Cardiac muscle cell (in vitro differentiated cells and primary cell): ENCODE measurements at places on chromosomes 5 and 9.

DNA sequence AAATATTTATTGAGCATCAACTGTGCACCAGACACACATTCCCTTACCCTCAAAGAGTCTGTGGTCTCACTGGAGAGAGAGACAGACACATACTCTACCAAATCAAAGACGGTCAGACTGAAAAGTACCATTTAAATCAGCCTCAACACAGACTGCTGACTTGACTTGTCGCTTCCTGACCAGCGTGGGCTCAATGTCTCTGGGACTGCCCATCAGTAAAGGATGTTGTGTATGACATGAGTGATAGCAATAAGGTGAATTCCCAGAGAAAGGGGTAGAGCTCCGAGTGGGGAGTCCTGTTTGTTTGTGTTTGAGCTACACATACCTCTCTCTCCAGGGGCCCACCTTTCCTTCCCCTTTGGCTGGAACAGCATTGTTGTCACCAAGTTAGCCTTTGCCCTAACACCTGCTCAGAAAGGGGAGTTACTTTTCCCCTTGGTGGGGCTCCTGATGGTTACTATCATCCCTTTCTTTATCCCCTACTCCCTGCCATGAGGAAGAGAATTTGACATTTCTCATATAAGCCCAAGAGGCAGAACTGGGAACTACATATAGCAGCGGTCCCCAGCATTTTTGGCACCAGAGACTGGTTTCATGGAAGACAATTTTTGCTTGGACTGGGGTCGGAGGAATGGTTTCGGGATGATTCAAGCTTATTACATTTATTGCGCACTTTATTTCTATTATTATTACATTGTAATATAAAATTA, 33.9 kb downstream of the NR4A3 start:
- H3K4me3 ChIP-seq = no peak overlapping the region
- H3K27me3 ChIP-seq = no peaks in the 10 kb centered on the region
- no peaks in the 10 kb centered on the region for H3K36me3 ChIP-seq
- no peak for DNase-seq
- H3K4me1 ChIP-seq = no peaks in the 10 kb centered on the region
- H3K27ac ChIP-seq = no peak overlapping the region

DNA sequence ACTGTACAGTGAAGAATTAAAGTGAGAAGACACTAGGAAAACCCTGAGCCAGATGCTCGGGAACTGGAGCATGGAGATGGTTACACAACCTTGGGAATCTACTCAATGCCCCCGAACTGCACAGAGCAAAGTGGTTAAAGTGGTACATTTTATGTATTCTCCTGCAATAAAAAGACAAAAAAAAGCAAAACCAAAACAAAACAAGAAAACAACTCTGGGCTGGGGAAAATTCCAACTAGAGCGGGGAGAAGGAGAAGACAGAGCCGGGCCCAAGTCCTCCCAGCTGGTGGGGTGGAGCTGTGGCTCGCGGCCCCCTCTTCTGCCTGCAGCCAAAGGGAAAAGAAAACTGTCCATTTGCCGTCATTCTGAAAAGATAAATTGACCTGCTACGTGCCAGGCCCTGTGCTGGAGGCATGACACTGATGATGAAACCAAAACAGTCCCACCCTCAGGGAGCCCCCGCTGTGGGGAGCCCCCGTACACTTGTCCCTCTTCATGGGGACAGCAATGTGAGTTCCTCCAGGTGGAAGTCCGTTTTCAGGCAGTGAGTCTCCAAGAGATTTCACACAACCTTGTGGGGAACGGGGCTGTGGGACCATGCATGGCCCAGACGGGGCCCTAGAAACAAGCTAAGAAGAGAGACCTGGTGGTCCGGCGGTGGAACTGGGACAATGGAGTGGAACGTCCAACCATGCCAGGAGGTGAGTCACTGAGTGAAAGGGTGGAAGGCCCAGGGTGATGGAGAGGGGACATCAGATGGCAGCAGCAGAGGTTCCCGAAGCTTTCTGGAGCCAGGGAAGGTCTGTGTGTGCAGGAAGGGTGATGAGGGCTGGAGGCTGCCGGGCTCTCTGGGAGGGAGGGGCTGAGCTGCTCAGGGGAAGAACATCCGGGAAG, 114.8 kb upstream of the COL5A1 start:
- DNase-seq = no peak
- H3K27ac ChIP-seq = no peak overlapping the region
- H3K36me3 ChIP-seq = no peaks in the 10 kb centered on the region
- no peak overlapping the region for H3K4me3 ChIP-seq
- no peaks in the 10 kb centered on the region for H3K4me1 ChIP-seq

GRCh38 chr9:17088566-17088965, 46.3 kb upstream of the CNTLN start:
- no peak overlapping the region for H3K27ac ChIP-seq
- DNase-seq = no peak
- no peaks in the 10 kb centered on the region for H3K36me3 ChIP-seq
- H3K27me3 ChIP-seq = no peaks in the 10 kb centered on the region

DNA sequence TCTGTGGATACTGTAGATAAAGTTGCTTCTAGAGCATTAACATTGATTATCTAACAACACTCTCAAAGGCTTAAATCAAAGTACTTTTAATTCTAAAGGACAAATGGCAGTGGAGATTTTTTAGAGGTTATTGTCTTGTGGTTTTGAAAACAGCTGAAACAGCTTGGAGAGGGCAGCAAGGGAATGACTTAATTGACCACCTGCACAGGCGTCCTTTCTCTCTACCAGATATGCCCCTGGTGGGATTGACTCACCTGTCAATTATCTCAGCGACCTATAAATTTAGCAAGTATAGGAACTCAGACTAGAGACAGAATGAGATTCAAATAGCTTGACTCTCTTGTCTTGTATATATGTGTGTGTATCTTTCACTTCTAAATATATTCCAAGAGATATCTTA, 13.5 kb downstream of the ARL14EPL start:
- H3K27ac ChIP-seq = no peak overlapping the region
- no peaks in the 10 kb centered on the region for H3K4me1 ChIP-seq
- no peaks in the 10 kb centered on the region for H3K27me3 ChIP-seq
- DNase-seq = no peak
- no peak overlapping the region for H3K4me3 ChIP-seq
- no peaks in the 10 kb centered on the region for H3K36me3 ChIP-seq

DNA sequence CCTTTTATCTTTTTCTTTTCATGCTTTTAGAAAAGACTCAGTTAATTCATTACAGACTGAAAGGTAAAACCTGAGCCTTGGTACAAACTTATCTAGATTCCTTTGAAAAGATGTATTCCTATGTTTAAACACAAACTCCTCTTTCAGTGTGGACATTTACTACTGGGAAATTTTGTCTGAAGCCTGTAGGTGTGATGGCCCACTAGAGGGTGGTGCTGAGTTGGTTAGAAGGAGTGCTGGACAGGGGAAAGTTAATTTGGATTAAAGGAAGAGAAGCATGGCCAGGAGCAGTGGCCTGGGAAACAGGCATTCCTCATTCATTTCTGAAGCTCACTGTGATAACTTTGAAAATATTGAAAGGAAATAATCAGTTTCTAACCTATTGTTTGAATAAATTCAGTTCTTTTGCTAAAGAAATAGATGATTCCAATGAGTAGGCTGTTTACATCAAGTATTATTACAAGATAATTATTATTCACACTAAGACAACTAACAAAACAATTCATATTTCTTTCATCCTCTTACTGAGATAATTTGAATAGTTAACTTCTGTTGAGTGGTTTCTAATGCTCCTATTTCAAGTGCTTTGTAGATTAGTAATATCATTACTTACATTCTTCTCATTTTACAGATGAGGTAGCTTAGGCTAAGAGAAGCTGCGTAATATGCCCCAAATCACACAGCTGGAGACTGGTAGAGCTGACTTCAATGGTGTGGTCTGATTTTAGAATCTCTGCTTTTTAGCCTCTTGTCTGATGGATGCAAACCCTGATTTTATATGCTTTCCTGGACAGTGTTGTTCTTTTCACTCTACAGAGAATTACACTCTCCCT, 150.9 kb downstream of the ADGRV1 start:
- H3K4me3 ChIP-seq = no peak overlapping the region
- DNase-seq = peak; percentile 60
- no peak overlapping the region for H3K27ac ChIP-seq
- H3K4me1 ChIP-seq = no peaks in the 10 kb centered on the region

DNA sequence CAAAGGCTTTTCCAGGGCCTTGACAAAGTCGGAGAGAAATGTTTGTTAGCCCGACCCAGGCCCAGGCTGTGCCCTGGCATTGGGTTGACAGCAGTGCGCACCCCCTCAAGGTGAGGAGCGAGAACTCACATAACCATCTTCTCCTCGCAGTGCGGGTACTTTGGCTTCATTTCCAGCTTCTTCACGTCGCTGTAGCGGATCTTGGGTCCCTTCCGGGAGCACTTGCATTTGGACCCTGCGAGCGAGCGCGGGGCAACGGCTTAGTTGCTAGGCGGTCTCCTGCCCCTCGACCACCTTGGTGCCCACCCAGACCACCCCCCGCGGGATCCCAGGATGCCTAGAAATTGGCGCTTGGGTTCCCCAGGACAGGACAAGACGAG, 496 bp downstream of the CXCL14 start:
- no peak for DNase-seq
- H3K27me3 ChIP-seq = peaks cover 58% of the 10 kb centered on the region
- peak overlapping the region; percentile 19 for H3K4me3 ChIP-seq
- no peaks in the 10 kb centered on the region for H3K36me3 ChIP-seq

DNA sequence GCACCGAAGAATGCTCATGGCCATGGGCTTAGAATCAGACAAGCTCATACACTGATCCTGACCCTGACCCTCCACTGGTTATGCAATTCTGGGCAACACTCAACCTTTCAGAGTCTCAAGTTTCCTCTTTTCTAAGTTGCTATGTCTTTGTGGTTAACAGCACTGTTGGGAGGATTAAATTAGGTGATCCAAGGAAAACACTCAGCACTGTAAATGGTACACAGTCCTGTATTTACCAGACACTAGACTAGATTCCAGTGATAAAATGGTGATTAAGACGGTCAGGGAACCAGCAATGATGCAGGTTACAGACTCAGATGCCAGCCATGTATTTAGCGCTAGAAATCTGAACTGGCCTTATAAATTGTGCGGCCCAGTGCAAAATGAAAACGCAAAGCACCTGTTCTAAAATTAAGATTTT, 8.1 kb downstream of the ARL15 start:
- H3K27me3 ChIP-seq = no peaks in the 10 kb centered on the region
- H3K4me1 ChIP-seq = peaks cover 13% of the 10 kb centered on the region
- no peak for DNase-seq
- H3K27ac ChIP-seq = peak overlapping the region; percentile 45

GRCh38 chr9:107404736-107405135, 84.8 kb downstream of the KLF4 start:
- H3K4me1 ChIP-seq = peaks cover 3% of the 10 kb centered on the region
- DNase-seq = no peak
- H3K27me3 ChIP-seq = no peaks in the 10 kb centered on the region
- H3K36me3 ChIP-seq = no peaks in the 10 kb centered on the region
- H3K27ac ChIP-seq = no peak overlapping the region
- no peak overlapping the region for H3K4me3 ChIP-seq

DNA sequence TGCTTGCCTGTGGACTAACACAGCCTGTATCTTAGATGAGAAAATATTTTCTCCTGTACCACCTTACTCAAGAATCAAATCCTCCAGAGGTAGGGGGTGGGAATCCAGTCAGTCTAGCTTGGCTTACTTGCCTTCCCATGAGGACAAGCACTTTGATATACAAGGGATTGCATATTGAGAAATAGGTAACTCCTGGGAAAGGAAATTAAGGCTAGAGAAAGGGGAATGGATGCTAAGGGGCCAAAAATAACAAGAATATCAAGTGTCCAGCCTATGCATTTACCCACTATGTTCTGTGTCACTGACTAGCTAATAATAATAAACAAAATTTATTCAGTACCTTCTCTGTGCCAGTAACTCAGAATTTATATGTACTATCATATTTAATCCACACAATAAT, 21.4 kb upstream of the SNX2 start:
- H3K4me3 ChIP-seq = no peak overlapping the region
- H3K27me3 ChIP-seq = no peaks in the 10 kb centered on the region
- no peak overlapping the region for H3K27ac ChIP-seq
- no peak for DNase-seq

GRCh38 chr9:123615381-123615780, 259.4 kb downstream of the CRB2 start:
- H3K27me3 ChIP-seq = no peaks in the 10 kb centered on the region
- peaks cover 5% of the 10 kb centered on the region for H3K4me1 ChIP-seq

DNA sequence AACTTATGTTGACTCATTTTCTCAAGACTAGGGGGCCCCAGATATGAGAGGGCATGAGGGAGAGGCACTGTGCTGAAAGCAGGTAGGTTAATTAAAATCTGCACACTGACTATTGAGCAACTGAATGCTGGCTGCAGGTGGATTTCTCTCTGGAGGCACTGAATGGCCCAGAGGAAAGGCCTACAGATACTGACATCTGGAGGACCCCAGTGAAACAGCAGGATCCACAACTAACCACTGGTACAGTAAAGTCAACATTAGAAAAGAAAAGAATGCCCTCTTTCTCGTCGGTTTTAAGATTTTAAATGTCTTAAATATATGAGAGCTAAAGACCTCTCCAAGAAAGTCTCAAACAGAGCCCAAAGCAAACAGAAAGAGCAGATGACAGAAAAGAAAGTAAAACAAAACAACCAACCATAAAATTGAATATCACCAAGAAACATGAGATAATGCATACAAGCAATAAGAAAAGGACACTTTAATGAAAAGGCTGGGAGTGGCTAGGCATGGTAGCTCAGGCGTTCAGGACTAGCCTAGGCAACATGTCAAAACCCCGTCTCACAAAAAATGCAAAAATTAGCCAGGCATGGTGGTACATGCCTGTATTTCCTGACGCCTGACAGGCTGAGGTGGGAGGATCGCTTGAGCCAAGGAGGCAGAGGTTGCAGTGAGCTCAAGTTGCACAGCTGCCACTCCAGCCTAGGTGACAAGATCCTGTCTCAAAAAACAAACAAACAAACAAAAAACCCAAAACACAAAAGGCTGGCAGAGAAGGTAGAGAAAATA, 43.3 kb downstream of the PUM3 start:
- peak; percentile 57 for DNase-seq
- peaks cover 4% of the 10 kb centered on the region for H3K36me3 ChIP-seq
- peaks cover 6% of the 10 kb centered on the region for H3K4me1 ChIP-seq
- H3K27ac ChIP-seq = peak overlapping the region; percentile 40
- H3K4me3 ChIP-seq = no peak overlapping the region

DNA sequence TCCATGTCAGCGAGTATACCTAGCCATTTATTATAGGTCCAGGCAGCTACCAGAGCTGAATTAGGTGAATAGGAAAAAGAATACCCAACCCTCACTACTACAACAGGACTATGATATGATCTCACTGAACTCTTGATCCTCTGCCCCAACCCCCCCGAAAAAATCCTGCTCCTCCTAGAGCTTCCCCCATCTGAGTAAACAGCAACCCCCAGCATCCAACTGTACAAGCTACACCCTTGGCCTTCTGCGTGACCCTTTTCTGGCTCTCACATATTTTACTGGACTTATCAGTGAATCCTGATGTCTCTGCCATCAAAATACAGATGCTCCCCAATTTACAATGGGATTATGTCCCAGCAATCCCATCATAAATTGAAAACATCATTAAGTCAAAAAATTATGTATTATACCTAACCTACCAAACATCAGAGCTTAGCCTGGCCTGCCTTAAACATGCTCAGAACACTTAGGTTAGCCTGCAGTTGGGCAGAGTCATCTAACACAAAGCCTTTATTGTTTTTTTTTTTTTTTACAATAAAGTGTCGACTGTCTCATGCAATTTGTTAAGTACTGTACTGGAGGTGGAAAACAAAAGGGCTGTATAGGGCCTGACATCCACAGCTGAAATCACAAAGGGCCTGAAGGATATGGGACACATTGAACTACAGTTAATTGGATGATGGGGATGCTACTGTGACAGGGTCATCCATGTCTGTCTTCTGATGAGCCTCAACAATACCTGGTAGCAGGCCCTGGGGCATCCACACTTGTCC, 128.9 kb upstream of the ERCC6L2 start:
- no peak overlapping the region for H3K4me3 ChIP-seq
- no peaks in the 10 kb centered on the region for H3K36me3 ChIP-seq
- no peaks in the 10 kb centered on the region for H3K27me3 ChIP-seq
- no peak overlapping the region for H3K27ac ChIP-seq
- no peaks in the 10 kb centered on the region for H3K4me1 ChIP-seq
